ENCODE measurements at places on chromosomes 7 and 10.

GRCh38 chr7:127447326-127447945, 54.9 kb upstream of the ZNF800 start:
- DNase-seq: peak; percentile 29

DNA sequence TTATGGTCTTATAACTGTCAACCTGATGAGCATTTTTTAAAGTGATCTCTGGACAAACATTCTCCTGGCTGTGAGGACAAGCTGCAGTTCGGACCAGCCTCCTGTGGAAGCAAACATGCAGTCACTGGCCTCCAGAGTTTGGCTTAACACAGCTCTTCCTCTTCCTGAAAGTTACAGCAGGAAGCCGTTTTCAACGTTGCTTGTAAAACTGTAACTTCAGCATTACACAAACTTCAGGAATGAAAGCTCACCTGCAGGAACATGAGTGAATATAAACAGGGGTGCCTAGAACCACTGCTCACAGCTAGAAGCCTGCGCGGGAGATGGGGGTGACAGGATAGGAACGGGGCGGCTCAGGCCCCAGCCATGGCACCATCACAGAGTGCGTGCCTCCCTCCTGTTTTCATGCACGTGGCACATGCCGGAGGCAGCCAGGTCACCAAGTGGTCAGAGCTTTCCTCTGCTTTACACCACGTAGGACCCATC, 292.9 kb upstream of the PITRM1 start:
- no peak for DNase-seq

DNA sequence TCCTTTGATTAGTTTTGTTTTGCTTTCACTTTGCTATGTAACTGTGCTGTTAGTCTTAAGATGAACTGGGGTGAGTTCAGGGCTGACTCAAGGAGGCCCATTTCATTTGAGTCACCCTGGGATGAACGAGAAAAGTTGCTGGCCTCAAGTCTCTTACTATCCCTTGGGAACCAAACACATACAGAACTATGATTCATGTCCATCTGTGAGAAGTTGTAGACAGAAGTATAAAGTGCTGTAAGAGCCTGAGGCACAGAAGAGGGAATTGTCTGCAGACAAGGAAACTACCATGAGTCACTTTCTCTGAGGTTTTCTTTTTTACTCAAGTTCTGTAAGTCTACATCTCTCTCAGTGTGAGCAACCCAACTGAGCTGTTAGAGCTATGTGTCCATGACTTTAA, 179.8 kb upstream of the CSTF2T start:
- no peak for DNase-seq

- DNase-seq: no peak
Observed at GRCh38 chr7:82230811-82231581, 212.6 kb downstream of the CACNA2D1 start.

GRCh38 chr7:78749052-78749746, 704.3 kb downstream of the MAGI2 start:
- no peak for DNase-seq

DNA sequence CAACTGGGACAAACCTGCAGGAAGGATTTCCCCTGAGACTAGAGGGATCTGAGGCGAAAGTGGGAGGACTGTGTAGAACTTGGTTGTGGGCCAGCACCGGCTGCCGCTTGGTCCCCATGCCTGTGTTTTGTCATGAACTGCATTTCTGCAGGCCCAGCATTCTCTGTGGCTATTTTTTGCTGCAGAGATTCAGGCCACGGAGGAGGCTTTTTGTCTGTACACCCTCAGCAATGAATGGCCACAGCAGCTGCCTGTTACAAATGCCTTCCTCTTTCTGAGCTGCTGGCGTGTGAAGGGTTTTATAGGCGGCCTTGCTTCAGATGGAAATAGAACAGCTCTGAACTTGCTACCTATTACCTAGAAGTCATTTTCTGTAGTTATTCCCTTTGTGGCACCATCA, 164.4 kb downstream of the SH2D4B start:
- no peak for DNase-seq

Data from DND-41 (cell line).